OCI-M1 (cell line): ENCODE measurements at places on chromosomes 5 and 9.

GRCh38 chr5:176948458-176948857 lies 49.3 kb upstream of the HK3 start:
- no peak for DNase-seq

DNA sequence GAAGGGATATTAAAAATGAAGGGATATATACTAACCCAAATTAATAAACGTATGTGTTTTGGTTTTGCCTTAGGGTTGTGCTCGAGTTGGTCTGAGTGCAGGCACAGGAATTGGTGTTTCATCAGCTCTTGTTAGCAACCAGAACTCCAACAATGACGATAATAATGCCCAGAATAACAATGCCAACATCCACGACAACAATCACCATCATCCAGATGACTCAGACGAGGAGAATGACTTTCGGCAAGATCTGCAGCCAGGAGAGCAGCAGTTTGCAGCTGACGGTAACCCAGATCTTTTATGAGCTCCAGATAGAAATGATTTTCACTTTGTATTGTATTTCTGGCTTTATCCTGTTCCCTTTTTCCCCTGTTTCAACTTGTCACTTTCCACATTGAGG lies 33.2 kb downstream of the FBXO38 start:
- no peak for DNase-seq

- DNase-seq, result no peak
Observed at GRCh38 chr5:53022930-53023511, 33.9 kb downstream of the ITGA2 start.

DNA sequence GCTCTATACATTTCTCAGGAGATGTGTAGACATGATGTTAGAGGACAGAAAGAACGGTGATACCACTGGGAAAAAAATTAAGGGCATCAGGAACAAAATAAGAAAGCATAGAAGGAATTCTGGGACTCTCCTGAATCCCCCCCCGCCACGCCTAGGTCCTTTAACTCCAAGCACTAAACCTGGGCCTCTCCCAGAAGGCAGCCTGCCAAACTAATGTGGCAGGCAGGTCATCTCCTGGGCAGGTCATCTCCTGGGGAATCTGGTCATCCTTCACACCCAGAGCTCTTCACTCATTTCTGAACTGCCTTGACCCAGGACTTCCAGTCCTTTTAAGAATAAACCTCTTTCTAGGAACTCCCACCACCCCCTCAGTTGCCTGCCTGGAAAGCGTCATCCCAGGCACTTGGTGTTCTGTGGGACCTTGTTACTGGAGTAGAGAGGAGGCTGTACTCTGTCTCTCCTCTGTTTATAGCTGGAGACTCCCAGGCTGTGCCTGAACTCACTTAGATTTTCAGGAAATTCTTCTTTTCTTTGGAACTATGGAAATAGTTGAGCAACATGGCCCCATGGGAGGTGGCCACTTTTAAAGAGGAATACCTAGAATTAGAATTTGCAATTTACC lies 24.1 kb downstream of the PSAT1 start:
- DNase-seq, result no peak

GRCh38 chr5:81626524-81626923 lies 124.4 kb downstream of the SSBP2 start:
- DNase-seq, result no peak

DNA sequence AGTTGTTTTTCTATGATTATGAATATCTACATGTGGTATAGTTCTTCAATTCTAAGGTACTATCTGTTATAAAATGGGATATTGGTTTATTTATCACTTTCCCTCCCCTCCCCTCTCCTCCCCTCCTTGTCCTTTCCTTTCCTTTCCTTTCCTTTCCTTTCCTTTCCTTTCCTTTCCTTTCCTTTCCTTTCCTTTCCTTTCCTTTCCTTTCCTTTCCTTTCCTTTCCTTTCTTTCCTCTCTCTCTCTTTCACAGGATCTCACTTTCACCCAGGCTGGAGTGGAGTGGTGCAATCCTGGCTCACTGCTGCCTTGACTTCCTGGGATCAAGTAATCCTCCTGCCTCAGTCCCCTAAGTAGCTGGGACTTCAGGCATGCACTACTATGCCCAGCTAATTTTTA lies 466.8 kb downstream of the DMAC1 start:
- DNase-seq, result no peak

DNA sequence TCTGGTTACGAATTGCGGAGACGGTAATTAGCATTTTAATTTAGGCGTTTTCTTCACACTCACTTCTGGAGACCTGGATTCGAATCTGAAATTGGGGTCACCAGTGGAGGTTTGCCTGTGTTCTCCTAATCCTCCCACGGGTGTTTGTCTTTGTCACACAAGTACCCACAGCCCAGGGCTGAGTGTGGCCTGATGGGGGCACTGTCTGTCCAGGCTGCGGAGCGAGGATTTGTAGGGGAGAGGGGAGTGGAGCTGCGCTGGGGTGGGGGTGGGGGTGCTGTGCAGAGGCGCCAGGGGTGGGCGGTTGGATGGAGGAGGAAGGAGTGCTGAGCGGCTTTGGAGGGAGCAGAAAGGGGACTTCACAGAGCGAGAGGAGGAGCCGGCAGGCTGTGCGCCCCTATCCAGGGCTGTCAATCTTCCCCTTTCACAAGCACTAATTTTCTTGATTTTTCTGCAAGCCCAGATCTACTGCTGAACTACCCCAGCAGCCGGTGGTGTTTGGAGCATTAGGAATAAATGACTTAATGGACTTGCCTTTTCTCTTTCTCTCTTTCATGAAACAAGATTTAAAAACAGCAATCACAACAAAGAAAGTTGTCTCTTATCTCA lies 53.1 kb downstream of the TSPAN17 start:
- DNase-seq, result peak; percentile 7

DNA sequence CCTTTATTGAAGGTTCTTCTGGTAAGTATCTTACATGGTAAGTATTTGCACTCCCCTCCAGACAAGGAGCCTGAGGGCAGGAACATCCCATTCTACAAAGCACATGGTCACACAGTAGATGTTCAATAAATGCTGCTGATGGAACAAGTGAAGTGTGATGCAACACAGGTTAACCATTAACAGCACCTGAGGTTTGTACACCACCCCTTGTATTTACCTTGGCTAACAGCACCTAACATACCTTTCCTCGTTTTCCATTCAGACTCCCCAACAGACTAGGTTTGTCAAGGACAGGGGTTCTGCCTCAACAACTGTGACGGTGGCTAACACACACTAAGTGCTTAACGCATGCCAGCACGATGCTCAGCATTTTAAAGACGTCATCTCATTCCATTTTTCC lies 213.6 kb downstream of the MAPKAP1 start:
- no peak for DNase-seq

- DNase-seq, result no peak
Observed at GRCh38 chr9:95836072-95836471, 39.4 kb upstream of the ERCC6L2 start.

DNA sequence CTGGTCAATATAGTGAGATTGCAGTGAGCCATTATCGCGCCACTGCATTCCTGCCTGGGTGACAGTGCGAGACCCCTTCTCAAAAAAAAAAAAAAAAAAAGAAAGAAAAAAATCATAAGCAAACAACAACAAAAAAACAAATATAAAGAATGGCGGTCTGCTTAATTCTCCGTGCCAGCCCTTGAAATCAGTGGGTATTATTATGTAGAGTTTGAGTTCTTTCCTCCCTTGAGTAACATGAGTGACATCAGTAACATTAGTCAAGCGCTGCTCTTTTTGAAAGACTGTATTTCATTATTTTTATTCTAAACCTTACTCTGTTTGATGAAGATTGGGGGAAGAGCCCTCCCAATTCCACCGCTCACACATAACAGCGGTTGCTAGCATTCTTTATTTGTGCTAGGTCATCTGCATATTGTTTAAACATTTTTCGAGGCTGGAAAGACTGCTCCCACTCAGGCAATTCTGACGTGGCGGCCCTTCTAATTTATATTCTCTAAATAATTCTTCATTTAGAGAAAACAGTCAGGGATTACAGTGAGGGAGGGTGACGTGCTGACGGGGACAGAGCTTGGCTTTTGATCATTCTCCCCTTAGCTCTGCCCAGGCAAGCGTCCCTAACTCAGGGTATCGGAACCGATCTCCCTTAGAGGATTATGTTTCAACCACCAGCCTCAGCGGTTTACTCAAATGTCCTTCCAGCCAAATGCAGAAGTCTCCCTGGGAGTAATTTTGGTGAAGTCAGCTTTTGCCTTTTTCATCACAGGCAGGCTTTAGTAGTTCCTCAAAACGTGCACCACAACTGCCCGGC lies 860 bp upstream of the MARCHF6 start:
- peak; percentile 98 for DNase-seq

DNA sequence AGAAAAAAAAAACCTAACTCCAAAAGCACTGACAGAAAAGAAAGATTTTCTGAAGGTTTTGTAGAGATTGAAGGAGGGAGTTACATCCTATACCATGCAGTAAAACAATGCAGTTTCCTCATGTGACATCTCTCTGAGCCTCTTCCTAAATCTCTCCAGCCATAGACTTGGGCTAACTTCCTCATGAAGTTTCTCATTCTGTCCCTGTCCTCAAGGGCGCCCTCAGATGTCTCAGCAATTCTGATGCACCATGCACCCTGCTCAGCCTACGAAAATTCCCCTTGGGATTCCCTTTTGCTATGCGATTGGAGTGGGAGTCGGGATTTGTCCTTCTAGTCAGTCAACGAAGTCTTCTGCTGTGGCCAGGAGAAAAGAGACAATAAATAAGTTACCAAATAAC lies 68.9 kb downstream of the FAT2 start:
- DNase-seq, result peak; percentile 5

GRCh38 chr5:1568201-1568979 lies 44.6 kb upstream of the LPCAT1 start:
- DNase-seq, result no peak

GRCh38 chr5:100444961-100445360 lies 90.2 kb upstream of the FAM174A start:
- no peak for DNase-seq

- no peak for DNase-seq
Observed at GRCh38 chr9:136014147-136014923, 53.2 kb upstream of the UBAC1 start.

GRCh38 chr9:93673839-93674334 lies 97.5 kb downstream of the PHF2 start:
- no peak for DNase-seq

GRCh38 chr5:65128226-65128625 lies 353.5 kb downstream of the ADAMTS6 start:
- DNase-seq, result no peak

DNA sequence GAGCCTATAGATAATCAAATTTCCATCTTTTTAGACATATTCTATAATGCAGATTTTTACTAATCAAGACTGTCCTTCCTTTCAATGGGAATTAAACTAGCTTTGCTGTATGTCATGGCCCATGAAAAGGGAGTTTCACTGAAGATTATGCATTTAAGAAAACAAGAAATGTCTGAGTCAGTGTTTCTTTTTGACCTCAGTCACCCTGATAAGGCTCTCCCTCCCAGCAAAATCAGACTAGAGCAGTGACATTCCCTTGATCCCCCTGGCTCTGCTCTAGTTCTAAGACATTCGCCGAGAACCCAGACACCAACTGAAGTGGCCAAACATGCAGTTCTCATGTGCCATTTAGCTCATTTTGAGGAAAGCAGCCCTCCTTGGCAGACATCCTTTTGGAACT lies 442.0 kb downstream of the ACTL7B start:
- no peak for DNase-seq

GRCh38 chr5:180591311-180591887 lies at the start of gene SCGB3A1:
TSS of gene SCGB3A1 (minus strand) at chr5:180591499. CDS start at chr5:180591462, 37 bp downstream.
- DNase-seq, result no peak

GRCh38 chr5:176646707-176647029 lies 616 bp upstream of the TSPAN17 start:
- no peak for DNase-seq

DNA sequence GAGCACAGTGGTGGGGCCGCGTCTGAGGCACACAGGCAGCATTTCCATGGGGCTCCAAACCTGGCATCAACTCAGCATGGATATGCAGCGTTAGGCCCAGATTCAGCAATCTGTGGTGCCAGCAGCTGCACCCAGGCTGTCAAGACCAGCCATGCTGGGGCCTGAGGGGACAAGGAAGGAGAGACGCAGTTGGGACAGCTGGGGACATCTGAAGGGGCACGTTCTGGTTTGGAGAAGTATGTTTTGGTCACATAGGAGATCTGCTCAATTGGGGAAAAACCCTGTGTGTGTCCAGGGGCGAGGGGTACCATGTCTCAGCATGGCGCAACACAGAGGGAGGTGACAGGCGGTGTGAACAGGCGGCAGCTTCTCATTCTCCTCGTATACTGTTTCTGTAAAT lies 66.6 kb upstream of the ECM2 start:
- no peak for DNase-seq

DNA sequence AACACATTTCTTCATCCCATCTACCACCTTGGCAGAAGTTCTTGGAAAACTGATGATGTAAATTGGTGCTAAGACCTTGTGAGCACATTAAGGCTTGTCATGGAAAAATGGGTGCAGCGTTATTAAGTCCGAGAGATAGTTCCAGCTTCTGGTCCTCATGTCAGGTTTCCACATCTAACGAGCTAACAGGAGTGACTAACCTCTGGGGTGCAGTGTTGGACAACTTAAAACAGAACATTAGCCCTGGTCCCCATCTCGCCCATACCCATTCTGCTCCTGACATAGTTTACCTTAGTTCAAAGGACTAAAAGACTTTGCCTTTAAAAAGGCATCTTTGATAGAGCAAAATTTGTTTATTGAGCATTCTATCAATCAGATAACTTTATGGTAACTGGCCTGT lies 128.0 kb downstream of the SLC1A3 start:
- peak; percentile 77 for DNase-seq

DNA sequence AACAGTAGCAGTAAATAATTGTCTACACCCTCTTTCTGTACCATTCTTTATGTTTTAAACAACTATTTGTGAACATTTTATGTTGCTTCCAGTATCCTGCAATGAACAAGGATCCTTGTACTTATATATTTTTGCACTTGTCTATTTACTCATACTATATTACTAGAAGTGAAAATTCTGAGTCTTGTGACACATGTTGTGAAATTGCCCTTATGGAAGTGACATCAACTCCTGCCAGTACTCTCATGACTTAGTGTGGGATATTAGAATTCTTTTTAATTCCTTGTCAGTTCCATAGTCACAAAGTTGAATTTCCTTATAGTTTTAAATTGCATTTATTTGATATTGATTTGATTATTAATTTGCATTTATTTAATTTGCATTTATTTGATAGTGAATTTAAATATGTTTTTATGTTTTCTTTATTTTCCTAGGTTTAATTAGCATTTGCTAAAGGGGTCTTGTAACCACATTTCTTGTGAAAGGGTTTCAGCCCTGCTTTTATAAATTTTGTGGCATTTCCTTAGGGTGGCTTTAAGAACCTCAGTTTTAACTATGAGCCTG lies 27.7 kb downstream of the PARP8 start:
- DNase-seq, result no peak

GRCh38 chr9:92276331-92277032 lies 17.0 kb downstream of the IARS1 start:
- no peak for DNase-seq

- peak; percentile 73 for DNase-seq
Observed at GRCh38 chr5:179623906-179624741, 653 bp upstream of the HNRNPH1 start.

GRCh38 chr5:131394128-131394527 lies 130.3 kb downstream of the CDC42SE2 start:
- DNase-seq, result no peak
